ENCODE measurements at places on chromosomes 7 and 10. TPM values are rescaled to one million over a fixed set of nuclear protein-coding genes. Genes with fewer than 3 reads are reported as not detected.

DNA sequence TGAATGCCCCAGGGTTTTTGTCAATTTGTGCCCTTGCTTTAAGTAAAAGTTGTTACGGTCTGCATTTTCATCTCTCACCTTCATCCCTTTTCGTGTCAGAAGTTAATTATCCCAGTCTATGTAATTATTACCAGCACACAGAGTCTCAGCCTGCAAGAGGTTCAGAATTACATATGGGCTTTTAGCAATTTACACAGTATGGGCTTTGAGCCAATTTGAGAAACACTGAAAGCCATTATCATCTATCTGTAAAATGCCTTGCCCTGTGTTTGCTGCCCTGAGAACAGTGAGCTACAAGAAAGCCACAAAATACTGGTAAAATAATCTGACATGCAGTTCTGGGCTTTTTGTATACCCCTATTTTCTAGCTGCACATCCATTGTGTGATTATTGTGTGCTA is 125.6 kb upstream of the STEAP4 start:
- ATAC-seq = no peak

SP4 gene
- 30.8 TPM for total RNA-seq

DNA sequence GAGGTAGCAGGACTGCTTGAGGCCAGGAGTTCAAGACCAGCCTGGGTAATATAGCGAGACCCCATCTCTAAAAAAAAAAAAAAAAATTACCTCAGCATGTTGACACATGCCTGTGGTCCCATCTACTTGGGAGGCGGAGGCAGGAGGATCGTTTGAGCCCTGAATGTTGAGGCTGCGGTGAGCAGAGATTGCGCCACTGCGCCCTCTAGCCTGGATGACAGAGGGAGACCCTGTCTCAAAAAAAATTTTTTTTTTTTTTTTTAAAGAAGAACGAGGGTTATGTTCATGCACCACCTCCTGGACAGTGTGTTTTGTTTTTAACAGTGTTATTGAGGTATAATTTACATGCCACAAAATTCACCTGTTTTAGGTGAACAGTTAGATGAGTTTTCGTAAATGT is 51.1 kb upstream of the SEPHS1 start:
- ATAC-seq = no peak

SDK1 gene
- 0.06 TPM for total RNA-seq

SOSTDC1 gene
- not detected for total RNA-seq

GRCh38 chr10:63313066-63313717 is 152.6 kb downstream of the JMJD1C start:
- no peak for ATAC-seq

DNA sequence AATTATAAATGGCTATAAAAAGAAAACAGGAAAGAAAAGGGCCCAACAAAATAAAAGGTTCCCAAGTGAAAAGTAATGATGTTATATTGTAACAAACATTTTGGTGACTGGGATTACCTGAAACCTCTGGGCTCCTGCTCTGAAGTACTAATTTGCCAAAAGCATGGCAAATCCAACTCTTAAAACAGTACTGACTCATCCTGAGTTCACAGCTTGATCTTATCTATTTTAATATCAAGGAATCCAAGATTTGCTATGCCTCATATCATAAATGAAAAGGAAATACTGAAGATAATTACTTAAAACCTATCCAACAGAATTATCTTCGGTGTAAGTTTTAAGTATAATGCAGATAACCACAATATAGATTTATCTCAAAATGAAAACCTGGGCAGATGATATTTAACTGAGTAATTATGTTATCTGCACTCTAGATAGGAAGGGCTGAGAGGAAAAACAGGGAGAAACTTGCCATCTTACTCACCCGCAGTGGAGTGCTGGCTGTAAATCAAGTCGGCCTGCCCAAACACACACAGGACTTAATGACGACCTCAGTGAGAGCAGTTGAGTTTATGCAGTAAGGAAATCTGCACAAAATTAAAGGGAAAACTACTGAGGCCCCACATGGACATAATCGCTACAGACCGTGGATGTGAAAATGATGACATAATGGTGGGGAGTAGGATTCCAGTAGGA is 48.4 kb downstream of the MPP7 start:
- ATAC-seq = no peak
